ENCODE measurements at places on chromosomes 11 and 22. TPM values are rescaled to one million over a fixed set of nuclear protein-coding genes. Genes with fewer than 3 reads are reported as not detected.
A peak's percentile ranks its signal among the peaks of the same experiment; 100 is the strongest.

GRCh38 chr11:110818032-110818687 is 105.9 kb upstream of the ARHGAP20 start:
- DNase-seq, result no peak

DNA sequence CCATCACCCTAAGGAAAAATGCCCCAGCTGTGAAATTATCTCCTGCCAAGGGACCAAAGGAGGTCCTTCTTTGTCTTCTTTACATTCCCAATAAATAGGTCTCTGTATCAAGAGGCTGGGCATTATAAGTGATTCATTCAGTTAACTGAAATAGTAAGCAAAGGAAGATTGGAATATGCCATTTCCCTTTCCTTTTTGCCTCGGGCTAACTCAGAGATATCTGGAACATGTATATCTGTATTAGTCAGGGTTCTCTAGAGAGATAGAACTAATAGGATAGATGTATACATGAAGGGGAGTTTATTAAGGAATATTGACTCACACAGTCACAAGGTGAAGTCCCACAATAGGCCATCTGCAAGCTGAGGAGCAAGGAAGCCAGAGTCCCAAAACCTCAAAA is 15.3 kb upstream of the CWF19L2 start:
- DNase-seq, result no peak

- no peak for DNase-seq
Measured at GRCh38 chr22:44465563-44465962, 32.5 kb downstream of the RTL6 start.

DNA sequence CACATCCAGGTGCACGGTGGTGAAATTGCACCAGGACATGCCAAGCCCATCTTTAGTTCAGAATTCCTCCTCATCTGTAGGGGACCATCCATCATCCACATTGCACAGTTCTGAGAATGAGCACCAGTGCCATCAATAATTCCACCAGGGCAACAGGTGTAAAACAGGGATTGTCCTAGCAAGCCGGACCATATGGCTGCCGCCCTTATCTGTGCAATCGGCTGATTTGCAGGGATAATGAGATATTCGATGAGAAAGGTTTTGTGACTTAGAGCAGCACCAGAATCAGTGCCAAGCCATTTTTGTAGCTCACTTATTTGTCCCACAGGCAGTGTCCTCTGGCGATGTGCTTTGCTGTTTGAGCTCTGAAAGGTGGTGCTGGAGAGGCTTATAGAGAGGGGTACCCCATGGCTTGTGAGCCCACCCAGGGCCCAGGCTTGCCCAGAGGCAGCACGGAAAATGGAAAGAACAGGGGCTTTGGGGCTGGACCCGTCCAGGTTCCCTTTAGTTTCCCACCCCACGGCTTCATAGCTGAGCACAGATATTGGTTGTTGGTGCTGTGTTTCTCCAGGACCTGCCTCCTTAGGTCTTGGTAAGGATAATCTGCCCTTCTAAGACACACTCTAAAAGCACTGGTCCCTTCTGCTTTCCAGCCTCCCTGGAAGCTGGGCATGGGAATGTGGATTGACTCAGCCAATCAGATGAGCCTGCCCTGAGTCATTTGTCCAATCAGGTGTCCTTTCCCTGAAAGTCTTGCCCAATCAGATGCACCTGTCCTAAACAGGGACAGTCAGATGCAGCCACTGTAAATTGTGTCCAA is 84.0 kb upstream of the SHANK2 start:
- no peak for DNase-seq

DEFB131B gene
- not detected for total RNA-seq

GRCh38 chr11:102393272-102393730 is 46.3 kb downstream of the BIRC2 start:
- no peak for DNase-seq

GRCh38 chr11:129247135-129247534 is 55.0 kb upstream of the ARHGAP32 start:
- DNase-seq, result no peak

DNA sequence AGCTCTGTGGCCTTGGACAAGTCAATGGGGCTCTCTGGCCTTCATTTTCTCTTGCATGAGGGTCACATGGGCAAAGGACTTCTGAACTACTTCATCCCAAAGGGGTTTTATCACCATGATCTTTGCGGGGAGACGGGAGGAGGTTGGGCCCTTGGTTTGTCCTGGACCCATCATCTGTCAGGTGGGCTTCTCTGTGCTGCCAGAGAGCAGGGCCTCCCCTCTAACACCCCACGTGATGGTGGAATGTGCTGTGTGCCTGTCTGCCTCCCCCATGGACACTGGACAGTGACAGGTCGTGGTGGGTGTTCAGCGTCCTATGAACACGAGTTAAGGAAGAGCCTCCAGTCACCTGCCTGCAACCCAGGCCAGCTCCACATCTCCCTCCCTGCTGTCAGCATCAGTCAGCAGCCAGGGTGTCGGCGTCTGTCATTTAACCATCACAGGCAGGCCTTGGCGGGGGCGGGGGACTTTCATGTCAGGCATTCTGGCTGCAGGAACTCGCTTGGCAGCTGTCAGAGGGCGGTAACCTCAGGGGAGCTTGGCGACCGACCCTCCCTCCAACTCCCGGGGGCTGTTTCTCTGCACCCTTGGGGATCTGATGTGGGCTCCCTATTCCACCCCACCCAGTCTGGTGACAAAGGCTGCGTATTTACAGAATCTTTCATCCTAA is 2.6 kb upstream of the SUN2 start:
- peak; percentile 52 for DNase-seq

DNA sequence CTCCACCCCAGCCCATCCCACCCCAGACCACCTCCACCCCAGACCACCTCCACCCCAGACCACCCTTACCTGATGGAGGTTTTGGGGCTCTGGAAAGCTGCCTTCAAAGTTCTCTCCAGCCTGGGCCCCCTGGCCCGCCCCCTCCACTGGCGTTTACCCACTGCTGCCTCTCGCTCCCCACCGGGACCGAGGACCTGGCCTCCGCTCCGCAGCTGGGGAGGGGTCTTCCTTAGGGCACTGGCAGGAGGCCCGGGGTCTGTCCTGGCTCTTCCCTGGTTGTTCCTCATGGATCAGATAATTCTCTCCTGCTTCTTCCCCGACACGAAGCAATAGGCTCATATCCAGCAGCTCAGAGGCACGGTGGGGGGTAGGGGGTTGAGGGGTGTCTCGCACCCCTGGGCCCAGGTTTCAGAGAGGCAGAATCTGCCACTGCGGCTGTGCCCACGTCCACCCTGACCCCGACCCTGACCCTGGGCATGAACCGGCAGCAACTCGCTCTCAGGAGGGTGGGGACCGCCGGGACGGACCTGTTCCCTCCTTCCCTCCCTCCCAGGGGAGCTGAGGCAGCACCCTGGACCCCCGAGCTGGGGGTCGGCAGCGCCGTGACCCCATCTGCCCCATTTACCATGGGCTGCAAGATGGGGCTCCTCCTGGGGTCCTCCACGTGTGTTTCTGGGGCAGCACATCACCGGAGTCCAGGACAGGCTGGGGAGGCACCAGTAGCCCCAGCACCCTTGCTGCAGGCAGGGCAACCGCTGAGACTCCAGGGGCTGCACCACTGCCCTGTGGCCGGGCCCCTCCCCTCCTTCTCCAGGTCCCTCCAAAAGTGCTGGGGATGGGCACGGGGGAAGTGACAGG is 12.9 kb downstream of the KRTAP5-5 start:
- DNase-seq, result no peak

GRCh38 chr11:111531687-111532364 is 8.7 kb upstream of the LAYN start:
- DNase-seq, result no peak

- DNase-seq, result no peak
Measured at GRCh38 chr22:29979777-29980321, 96.9 kb downstream of the MTMR3 start.

- DNase-seq, result no peak
Measured at GRCh38 chr22:39155421-39155820, 2.9 kb upstream of the CBX7 start.

DNA sequence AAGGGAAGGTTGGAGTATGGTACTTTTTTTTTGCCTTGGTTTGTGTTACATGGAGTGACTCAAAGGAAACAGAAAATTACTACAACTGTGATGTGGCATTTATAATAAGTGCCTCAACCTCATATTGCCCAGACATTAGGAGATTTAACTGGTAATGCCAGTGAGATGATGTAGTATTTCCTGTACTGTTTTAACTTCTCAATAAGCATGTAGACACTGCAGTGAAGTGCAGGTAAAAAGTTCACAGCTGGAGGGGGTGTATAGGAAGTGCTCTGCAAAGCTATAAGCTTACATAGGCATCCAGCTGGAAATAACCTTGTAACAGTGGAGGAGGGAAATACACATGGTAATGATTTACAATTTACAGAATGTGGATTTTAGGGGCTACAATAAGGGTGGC is 138.2 kb upstream of the MTMR2 start:
- DNase-seq, result no peak

- DNase-seq, result no peak
Measured at GRCh38 chr11:132892876-132893275, 639.4 kb downstream of the OPCML start.

DNA sequence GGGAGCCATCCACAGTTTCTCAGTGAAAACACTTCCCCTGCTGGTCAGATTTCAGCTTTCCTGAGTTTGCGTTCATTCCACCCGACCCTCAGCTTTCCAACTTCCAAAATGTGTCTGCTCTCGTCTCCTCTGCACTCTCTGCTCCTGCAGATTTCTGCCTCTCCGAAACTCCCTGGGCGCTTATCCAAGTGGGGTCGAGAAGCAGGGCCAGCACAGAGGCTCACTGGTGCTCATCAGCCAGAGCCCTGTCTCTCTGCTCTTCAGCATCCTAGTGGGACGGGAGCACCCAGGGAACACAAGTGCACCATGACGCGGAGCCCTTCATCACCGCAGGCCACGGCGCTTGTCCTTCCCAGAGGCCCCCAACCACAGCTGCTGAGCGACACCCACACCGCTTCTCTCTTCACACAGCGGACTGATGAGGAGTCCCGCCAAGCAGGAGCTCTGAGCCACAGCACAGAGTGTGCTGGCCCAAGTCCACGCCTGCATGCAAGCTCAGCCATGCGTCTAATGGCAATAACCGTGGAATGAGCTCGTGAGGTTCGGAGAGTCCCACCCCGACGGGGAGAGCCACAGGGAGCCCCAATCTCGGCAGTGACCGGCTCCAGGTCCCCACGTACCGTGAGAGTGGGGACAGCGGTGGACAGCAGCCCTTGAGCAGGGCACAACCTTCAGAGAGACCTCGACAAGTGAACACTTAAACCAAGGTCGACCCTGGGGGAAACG is 27.9 kb upstream of the MOB2 start:
- no peak for DNase-seq

TLCD5 gene
- not detected for total RNA-seq

DNHD1 gene
- total RNA-seq, result 59.6 TPM

OR51V1 gene
- total RNA-seq, result not detected

KRTAP5-9 gene
- total RNA-seq, result 0.34 TPM

GRCh38 chr11:69947059-69947792 is 128.0 kb upstream of the FGF3 start:
- DNase-seq, result no peak

EFEMP2 gene
- total RNA-seq, result 11.7 TPM

KCNK7 gene
- 3.9 TPM for total RNA-seq

DNA sequence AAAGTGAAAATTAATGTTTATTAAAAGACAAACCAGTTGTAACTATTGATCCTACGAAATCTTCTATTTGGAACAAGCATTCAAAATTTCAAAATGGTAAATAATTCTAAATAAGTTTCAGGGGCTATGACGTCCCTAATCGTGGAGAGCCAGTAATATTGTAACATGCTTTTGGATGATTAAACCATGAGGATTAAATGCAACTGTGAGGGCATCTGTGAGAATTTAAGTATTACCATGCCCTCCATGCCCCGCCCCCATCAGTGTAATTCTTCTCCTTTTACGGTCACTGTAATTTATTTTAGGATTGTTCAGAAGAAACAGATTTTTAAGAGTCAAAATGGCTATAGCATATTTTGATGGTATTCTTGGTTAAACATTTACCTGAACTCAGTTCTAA is 133.2 kb downstream of the APOL5 start:
- no peak for DNase-seq
